Stimulated activated CD4-positive, alpha-beta T cell treated with anti-CD3 and anti-CD28 coated beads, Interleukin-1b, Interleukin-23, amount 100 ng/mL, for 1 hour (primary cell): ENCODE measurements at places on chromosomes 2 and 18.
A peak's percentile ranks its signal among the peaks of the same experiment; 100 is the strongest.

GRCh38 chr2:50546790-50547189 lies 485.1 kb downstream of the NRXN1 start:
- DNase-seq, result no peak

DNA sequence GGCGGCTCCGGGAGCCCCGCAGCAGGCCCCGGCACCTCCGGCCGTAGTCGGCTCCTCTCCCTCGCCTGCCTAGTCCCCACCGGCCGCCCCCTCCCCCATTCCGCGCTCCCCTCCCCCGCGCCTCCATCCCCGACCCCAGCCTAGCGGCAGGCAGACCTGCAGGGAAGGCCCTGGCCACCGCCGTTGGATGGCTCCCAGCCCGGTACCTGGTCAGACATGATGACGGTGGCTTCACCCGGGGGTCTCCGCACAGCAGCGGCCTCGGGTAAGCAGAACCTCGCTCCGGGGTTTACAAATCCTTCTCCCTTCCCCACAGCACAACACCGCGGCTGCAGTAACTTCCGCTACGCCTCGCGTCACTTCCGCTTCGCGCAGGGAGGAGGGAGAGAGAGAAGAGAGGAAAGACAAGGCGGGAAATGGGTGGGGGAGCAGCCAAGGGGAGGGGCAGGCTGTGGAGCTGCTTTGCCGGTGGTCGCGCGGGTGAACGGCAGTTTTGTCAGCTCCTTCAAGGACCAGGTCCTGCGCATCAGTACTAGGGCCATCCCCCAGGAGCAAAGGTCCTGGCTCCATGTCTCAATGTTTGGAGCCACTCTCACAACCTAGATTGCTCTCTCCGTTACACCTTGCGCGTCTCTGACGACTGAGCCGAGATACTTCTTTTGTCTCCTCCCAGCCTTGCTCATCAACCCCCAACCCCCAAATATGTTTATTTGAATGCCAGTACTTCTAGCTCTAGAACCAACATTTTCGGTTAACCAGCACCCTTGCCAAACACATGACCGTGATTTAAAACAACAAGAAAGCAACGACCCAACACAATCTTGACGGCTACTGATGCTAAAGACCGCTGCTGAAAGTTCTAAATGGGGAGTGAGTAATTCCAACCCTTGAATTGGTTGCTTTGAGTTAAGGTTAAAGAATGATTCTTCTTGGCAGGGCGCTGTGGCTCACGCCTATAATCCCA lies at the start of gene SUMO1:
TSS of gene SUMO1 (minus strand) at position 364 of the 964 bp plus-strand sequence. CDS start at position 218, 146 bp downstream.
- DNase-seq, result peak; percentile 55

- DNase-seq, result no peak
These were observed 102.7 kb downstream of the SMIM21 start for GRCh38 chr18:75324686-75325257.

- no peak for DNase-seq
These were observed 31.3 kb downstream of the CNGA3 start for GRCh38 chr2:98377544-98377943.

GRCh38 chr2:27428978-27429541 lies 629 bp downstream of the NRBP1 start:
- DNase-seq, result peak; percentile 18

- DNase-seq, result no peak
These were observed 49.3 kb downstream of the GREB1 start for GRCh38 chr2:11582862-11583752.

GRCh38 chr2:129689653-129690448 lies 289.6 kb upstream of the RAB6C start:
- no peak for DNase-seq

DNA sequence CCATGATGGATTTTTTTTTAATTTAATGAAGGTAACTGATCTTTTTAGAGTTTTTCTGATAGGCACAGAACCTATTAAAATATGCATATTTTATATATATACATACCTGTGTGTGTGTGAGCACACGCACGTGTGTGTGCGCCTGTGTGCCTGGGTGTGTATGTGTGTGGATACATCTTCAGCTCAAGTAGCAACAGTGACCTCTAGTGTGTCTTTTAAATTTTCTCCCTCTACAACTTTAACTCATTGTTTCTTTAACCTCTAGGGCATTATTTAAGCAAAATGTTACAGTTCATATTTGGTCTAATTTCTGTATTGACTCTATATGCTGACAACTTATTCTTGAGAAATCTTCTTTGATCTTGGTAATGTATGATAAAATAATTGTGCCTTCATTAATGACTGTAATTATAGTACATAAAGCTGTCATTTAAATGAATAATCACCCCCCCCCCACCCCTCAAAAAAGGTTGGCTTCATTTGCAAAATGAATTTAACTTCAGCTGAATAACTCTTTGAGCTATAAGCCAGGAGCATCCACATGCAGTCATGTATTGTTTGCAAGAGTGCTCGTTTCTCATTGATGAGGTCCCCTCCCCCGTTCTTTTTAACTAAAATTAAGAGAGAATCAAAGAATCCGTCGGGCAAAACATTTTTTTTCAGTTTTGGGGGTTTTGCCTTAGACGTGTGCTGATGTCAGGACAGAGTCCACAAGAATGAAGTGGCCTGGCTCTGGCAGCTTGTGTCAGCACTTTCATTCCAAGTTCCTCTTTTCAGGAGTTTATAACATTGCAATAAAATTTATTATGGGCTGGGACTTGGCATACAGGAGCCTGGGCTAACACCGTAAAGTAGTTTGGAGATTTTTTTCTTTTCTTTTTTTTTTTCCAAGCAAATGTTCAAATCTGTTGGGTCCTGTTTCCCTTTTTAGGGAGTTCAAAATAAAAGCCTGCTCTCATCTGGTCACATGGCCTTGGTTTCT lies 80.0 kb downstream of the ETAA1 start:
- no peak for DNase-seq

DNA sequence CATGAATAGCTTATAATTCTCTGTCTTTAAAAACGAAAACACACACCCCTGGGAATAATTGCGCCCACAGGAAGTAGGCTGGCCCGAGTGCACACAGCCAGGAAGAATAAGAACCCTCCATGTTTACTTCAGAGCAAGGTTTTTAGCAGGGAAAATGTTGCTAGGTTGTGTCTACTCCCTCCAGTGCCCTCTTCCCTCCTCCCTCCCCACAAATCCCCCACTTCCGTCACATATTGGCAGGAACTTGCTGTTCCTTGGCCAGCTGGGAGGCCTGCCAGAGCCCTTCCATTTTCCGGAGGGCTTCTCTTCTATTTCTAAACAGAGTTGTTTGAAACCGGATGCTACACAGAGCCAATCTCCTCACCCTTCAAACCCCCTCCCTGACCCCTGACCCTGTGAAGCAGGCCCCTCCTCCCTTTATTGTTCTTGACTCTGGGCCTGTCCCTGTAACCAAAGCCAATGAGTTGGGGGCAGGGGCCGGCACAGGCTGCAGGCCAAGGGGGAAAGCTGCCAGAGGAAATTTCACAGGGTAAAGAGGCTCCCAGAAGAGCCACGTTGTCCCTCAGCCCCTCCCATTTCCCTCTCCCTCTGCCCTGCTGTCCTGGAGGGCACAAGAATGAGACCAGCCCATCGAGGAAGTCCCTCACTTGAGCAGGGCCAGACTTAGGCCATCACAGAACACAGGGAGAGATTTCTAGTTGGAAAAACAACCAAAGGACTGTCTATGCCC lies 49.8 kb upstream of the LGALSL start:
- DNase-seq, result no peak

- no peak for DNase-seq
These were observed 20.4 kb downstream of the GPD2 start for GRCh38 chr2:156456616-156457015.

DNA sequence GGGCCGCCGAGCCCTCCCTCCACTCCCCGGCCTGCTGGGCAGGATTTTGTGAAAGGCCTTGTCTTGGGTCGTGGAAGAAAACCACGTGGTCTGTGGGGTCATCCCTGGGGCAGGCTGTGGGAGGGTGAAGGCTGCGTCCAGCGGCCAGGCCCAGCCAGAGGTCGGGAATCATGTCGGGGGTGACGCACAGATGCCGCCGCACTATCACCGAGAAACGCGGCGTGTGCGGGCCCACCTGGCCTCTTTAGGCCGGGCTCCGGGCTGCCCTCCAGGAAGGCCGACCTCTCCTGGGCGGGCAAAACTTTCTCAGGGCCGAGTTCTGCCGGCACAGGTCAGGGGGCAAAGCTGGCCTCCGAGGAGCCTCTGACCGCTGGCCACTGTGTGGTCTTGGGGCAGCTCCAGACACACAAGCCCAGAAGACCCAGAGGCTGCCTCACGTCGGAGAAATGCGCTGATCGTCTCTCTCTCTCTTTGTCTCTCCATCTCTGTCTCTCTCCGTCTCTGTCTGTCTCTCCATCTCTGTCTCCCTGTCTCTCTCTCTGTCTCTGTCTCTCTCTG lies 28.4 kb downstream of the NFATC1 start:
- no peak for DNase-seq

- no peak for DNase-seq
These were observed 6.8 kb upstream of the ARHGAP25 start for GRCh38 chr2:68727683-68728375.

DNA sequence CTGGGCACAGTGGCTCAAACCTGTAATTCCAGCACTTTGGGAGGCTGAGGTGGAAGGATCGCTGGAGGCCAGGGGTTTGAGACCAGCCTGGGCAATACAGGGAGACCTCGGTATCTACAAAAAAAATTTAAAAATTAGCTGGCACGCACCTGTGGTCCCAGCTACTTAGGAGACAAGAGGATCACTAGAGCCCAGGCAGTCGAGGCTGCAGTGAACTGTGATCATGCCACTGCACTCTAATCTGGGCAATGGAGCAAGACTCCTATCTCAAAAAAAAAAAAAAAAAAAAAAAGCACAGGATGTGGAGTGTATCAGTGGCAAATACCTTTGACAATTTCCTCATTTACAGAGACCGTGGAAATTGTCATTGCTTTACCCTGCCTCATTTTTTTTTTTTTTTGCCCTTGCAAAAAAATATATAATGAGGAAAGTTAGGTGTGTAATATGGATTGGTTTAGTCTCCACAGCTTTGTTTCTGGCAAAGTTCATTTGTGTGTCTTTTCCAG lies 20.9 kb upstream of the PPP1CB start:
- no peak for DNase-seq

DNA sequence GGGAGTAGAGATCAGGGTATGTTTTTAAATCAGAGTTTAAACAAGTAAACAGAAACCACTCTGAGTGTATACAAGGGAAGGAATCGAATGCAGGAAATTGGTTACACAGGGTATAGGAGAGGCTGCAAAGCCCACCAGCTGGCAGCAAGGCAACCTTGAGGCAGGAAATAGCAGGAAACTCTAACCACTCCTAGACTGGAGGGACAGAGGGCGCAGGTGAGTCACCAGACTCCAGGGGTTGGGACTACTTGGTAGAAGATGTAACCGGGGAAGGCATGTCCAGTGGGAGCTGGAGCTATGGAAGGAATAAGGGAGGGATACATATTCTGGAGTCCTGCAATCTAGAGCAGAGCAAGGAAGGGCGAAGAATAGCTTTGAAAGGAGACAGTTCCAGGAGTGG lies 152.3 kb downstream of the MEIS1 start:
- no peak for DNase-seq

- DNase-seq, result no peak
These were observed 59.1 kb upstream of the PGAP1 start for GRCh38 chr2:196985511-196986183.

DNA sequence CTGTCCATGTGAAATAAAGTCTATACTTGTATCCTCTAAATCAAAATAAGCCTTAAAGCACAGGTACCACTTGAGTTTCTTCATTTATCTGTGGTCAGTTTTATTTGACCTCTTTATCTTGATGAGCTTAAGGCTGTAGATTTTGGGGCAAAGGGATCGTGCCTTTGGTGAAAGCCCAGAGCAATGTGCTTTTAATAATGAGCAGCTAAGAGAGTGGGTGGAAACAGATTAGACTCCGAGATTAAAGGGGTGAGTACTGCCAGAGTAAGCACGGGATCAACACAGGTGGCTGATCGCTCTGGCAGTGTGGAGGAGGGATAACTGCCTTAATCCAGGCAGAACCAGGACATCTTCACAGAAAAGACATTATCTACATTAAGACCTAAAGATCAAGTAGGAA lies 280.4 kb downstream of the TDRD15 start:
- DNase-seq, result no peak

DNA sequence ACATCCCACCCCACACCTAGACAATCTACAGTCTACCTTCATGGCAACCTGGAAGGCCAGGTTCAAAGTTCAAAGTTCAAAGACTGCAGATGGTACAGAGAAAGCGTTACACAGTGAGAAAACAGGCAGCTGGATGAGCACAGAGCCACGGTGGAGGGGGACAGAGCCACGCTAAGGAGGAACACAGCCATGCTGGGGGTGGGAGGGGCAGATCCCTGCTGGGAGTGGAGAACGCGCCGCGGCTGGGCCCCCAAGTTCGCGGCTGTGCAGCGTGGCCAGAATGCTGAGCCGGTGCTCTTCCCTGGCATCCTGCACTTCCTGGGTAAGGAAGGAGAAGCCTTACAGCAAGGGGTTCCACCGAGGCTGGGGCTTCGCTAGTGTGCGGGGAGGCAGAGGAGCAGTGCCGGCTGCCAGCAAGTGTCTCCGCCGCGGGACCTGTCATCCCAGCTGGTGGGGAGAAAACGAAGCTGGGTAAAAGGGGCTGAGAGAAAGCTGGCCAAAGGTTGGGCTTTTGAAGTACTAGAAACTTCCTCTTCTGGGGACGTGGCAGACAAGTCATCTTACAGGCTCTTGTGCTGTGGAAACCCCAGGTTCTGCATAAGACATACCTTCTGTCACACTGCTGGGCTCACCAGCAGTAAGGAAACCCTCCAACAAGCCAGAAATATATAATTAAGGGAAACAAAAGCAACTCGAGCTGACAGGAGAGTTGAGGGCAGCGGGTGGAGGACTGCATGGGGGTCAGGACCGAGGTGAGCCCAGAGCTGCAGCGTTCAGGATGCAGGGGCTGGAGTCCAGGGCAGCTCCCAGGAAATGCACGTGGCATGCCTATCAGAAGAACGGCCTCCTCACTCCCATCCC lies 115.5 kb downstream of the HDAC4 start:
- no peak for DNase-seq

DNA sequence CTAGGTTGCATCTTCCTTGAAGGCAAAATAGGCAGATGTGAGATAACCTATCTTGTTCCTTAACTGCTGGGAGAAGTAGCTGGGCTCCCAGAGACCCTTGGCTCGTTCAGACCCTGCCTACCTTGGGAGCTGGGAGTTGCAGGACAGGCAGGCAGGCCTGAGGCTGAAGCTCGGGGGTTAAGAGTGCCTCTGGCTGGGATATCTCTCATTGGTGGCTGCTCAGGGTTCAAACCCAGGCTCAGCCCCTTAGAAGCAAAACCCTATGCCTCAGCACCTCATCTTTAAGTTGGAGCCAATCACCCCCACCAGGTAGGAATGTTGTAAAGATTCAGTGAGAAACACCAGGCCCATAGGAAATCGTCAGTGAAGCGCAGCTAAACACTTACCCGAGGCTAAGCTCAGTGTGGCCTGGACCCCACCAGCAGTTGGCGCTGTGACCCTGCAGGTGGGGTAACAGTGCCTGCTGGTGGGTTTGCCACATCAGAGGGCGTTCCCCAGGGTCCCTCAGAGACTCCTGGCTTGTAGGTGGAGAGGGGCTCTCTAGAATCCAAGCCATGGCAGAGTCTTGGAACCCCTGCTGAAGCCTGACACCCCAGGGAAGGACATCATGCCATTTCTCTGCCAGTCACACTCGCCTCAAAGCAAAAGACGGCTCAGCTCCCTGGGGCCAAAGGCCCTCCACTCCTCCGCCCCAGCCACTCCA lies 54.6 kb upstream of the GPR17 start:
- DNase-seq, result peak; percentile 27
